ENCODE measurements at places on chromosomes 11 and 22. TPM values are rescaled to one million over a fixed set of nuclear protein-coding genes. Genes with fewer than 3 reads are reported as not detected.

The SPECC1L gene
- 44.7 TPM for total RNA-seq

The CRYBA4 gene
- total RNA-seq: not detected

The DCDC1 gene
- total RNA-seq: 0.27 TPM

GRCh38 chr22:48929276-48929790 lies 898.3 kb downstream of the BRD1 start:
- H3K36me3 ChIP-seq: peaks cover 15% of the 10 kb centered on the region
- H3K27me3 ChIP-seq: no peaks in the 10 kb centered on the region
- H3K27ac ChIP-seq: no peak overlapping the region

DNA sequence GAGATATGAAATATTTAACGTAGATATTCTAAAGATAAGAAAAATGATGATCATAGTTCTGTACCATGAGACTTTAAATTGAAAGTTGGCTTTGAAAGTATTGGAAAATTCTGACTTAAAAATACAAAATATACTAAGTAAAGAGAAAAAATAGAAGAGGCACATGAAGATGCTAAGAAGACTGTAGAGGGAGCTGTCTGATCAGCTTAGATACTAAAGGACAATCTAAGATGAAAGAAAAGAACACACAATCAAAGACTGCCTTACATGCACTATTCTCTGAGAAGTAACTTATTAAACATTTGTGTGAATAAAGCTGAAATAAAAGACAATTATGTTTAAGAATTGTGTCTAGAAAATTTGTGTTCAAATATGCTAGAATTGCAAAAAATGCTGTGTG lies 55.1 kb downstream of the RBMXL2 start:
- no peak overlapping the region for H3K4me3 ChIP-seq
- no peaks in the 10 kb centered on the region for H3K36me3 ChIP-seq
- no peaks in the 10 kb centered on the region for H3K4me1 ChIP-seq

- H3K27ac ChIP-seq: no peak overlapping the region
- H3K27me3 ChIP-seq: no peaks in the 10 kb centered on the region
- H3K4me3 ChIP-seq: no peak overlapping the region
- H3K36me3 ChIP-seq: no peaks in the 10 kb centered on the region
Observed at GRCh38 chr11:102518296-102519094, 12.1 kb downstream of the MMP7 start.

DNA sequence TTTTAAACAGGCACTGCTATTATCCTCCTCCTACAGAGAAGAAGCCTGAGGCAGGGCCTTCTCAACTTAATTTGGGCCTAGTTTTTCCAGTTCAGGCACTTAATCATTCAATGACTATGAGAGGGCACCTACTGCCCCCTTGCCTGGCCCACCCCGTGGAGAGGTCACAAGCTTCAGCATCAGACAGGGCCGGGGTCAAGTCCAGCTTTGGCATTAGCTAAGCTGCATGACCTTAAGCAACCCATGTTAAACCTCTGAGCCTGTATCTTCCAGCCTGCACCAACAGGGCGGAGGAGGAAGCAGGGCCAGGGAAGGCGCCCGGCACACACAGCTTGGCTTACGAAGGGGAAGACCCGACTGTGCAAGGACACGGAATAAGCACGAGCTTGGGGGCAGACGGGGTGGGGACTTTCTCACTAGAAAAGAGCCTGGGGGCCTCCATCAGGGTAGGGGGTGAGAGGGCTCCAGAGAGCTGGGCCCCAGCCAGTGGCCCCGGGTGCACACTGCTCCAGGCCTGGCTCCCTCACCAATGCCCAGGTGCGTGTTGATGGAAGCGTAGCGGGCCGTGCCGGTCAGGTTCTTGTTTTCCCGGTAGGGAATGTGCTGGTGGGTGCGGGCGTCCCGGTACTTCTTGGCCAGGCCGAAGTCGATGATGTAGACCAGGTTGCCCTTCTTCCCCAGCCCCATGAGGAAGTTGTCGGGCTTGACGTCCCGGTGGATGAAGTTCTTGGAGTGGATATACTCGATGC lies 16.9 kb downstream of the CSNK1E start:
- 0 out of 2 replicates have a peak overlapping the region, but pooled peaks have one; percentile 6 for H3K27ac ChIP-seq
- H3K27me3 ChIP-seq: no peaks in the 10 kb centered on the region
- H3K4me1 ChIP-seq: peaks cover 9% of the 10 kb centered on the region
- H3K4me3 ChIP-seq: no peak overlapping the region
